H54 (cell line): ENCODE measurements at places on chromosomes 11 and 22.
A peak's percentile ranks its signal among the peaks of the same experiment; 100 is the strongest.

- DNase-seq: no peak
Measured at GRCh38 chr11:111207213-111207612, 38.3 kb upstream of the POU2AF2 start.

- DNase-seq: no peak
Measured at GRCh38 chr22:49331223-49331815, 496.4 kb downstream of the BRD1 start.

GRCh38 chr22:44192098-44192815 is 11.5 kb downstream of the PARVG start:
- peak; percentile 26 for DNase-seq

DNA sequence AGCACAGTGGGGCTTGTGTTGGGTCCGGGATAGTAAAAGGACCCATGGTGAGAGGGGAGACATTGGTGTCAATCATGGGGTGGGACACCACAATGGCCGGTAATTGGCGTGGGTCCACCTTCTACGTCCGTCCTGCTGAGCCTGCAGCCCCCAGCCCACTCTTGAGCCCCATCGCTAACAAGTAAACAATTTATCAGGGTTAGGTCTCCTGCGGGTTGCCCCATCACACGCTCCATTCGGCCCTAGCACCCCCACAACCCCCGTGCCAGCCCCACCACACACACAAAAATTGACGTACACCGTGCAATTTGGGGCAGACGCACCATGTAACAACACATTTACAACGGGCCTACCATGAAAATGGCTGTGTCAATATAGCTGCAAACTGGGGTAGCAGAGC is 86.5 kb upstream of the HTATIP2 start:
- DNase-seq: no peak

DNA sequence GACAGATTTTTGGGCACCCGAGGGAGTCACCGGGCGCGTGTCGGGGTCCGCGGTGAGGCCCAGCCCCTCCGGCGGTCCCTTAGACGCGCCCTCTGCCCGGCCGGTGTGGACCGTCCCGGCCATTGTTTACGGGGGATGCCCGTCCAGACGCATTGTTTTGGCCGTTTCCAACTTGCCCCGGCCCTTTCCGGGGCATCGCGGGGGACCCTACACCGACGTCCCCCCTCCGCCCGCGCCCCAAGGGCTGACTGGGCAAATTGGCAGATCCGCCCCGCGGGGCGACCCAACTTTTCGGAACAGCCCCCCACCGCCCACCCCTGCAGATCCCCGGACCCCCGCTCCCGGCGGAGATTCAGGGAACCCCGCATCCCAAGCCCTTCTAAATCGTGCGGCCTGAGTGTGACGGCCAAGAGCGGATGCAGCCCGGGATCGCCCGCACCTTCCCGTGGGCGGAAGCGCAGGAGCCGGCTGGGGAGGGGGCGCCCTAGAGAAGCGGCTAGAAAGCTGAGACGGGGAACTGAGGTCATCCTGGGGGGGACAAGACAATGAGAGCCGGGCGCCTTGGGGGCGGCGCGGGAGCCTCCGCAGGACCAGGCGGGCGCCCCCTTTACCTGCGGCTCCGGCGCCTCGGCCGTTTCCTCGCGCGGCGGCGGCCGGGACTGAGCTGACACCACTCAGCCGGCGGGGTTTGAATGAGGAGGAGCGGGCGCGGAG is 17.1 kb upstream of the CCT8L2 start:
- DNase-seq: no peak

DNA sequence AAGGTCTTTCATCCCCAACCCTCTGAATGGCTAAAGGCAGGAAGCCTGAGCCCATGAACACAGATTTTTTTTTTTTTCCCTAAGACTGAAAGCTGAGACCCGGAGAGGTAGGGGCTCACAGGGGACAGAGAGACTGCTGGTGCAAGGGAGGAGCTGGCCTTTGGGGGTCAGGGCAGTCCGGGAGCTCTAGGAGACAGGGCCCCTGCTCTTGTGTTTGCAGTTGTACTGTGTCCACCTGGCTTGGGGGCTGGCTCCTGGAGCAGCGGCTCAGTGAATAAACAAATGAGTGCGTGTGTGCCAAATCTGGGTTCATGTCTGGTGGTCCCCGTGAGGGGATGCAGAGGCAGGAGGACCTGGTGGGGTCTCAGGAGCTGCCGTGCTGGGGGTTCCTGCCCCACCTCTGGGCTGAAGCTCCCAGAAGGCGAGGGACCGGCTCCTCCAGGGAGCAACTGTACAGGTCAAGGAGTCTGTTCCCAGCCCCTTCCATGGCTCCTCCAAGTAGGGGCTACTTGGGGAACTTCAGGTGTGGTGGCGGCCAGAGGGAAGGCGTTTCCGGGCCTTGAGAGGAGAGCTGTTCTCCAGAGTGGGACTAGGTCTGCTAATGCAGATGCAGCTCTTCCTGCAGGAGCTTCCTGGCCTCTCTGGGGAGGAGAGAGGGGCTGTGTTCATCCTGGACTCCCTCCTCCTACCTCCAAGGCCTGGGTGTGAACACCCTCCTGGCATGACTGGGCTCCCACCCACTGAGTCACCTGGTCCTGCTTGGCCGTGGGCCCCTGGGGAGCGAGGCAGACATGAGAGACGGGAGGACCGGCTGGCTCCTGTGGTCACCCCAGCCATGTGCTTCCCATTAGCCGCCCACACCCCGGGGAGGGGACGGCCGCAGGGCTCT is 57.6 kb downstream of the FBXO7 start:
- DNase-seq: peak; percentile 55

- DNase-seq: no peak
Measured at GRCh38 chr11:102989379-102990047, 34.0 kb upstream of the MMP13 start.

DNA sequence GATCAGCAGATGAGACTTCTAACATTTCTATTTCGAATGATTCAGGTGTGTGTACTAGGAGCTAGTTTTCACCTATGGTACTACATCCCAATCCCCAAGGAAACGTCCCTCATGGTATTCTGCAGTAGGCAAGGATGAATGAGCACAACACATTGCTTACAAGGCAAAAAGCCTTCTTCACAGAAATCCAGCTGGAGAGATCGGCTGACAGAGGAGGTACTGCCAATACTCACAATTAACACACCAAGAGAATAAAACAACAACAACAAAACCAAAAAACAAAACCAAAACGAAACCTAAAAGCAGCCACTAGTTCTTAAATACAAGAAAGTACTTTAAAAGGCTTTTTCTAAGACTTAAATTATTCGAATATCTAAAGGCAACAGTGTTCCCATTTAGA is 101.4 kb downstream of the PICALM start:
- no peak for DNase-seq

DNA sequence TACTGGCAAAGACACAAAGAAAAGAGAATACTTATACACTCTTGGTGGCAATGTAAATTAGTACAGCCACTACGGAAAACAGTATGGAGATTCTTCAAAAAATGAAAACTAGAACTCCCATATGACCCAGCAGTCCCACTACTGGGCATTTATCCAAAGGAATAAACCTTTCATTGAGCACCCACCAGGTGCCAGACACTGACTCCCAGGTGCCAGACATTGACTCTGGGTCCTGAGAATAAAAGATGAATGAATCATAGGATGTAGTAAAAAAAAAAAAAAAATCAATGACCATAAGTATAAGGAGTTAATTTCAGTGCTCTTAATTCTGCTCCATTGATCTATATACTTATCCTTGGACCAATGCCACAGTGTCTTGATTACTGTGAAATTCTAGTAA is 28.2 kb downstream of the HEPHL1 start:
- DNase-seq: no peak

DNA sequence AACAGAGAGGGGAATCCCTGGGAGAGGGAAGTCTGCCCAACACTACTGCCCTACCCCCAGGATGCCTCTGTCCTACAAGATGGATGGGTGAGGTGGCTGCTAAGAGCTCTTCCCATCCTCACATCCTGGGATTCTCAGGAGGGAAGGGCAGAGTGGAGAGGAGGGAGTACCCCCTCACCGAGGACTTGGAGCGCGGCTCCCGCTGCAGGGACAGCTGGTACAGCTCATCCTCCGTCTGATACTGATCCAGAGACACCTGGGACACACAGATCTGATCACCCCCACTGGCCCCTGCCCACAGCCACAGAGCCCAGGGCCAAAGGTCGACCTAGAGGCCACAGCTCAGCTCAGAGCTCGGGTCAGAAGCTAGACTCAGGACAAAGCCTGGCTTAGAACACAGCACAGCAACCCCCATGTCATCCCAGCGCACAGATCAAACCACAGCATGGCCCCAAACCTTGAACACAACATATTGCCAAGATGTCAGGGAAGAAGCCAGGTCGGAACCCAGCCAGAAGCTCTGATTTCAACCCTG is 8.2 kb downstream of the RASGRP2 start:
- DNase-seq: no peak

DNA sequence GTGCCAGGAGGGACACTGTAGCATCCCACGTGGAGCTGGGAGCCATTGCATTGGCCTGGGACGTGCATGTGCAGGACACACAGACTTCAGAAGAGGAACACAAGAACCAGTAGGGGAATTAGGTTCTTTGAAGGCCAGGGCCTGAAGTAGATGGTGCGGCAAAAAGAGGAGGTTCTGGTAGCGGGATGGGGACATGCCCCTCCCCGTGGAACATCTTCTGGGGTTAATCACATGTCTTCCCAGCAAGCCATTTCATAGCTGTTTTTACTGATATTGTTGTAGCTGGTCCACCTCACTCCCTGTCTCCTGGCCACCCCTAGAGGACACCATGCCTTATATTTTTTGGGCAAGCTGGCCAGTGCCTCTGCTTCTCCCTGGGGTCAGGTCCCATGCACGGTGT is 74.3 kb downstream of the SCN3B start:
- DNase-seq: no peak

- no peak for DNase-seq
Measured at GRCh38 chr11:12426176-12426575, 48.8 kb downstream of the PARVA start.

DNA sequence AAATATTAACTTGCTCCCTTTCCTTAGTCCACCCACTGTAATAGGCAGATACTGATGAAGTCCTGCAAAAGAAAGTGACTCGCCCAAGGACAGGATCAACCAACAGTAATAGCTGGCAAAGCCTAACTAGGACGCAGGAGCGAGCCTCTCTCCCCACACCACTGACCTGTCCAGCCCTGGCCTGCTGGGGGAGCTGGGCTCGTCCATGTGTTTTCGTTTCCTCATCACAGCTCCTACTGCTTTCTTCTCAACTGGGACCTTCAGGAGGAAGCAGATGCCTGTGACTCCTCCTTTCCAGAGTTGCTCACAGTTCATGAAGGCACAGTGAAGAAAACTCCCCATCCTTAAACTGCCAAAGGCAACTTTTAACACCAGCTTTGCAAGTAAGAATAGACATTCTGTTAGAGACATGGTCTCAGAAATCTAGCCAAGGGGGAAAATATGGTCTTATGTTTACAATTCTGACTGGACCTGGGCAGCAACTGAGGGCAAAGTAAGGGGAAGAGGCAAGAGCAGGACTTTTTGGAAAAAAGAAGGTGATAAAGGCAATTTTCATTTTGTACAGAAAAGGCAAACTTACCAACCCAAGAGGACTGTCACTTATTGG is 11.6 kb upstream of the GPHA2 start:
- DNase-seq: no peak

GRCh38 chr11:120224972-120225909 is 14.4 kb downstream of the OAF start:
- no peak for DNase-seq

DNA sequence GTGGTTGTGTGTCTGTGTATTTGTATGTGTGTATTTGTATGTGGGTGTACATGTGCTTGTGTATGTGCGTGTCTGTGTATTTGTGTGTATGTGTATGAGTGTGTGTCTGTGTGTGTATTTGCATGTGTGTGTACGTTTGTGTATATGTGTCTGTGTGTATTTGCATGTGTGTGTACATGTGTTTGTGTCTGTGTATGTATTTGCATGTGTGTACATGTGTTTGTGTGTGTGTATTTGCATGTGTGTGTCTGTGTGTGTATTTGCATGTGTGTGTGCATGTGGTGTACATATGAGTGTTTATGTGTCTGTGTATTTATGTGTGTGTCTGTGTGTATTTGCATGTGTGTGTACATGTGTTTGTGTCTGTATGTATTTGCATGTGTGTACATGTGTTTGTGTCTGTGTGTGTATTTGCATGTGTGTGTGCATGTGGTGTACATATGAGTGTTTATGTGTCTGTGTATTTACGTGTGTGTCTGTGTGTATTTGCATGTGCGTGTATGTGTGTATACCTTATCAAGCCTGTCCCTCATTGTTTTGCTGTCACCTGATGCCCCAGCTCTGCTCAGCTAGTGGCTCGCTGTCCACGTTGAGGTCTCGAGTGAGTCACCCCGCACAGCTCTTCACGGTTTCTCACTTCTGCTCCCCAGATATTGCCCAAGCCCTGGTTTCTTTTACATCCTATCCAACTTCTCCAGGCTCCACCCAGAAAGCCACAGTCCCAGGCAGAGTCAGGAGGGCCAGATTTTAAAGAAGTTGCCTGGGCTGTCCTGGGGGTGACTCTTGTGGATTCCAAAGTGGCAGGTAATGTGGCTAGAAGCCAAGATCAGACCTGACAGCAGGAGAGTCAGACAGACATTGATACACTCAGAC is 15.2 kb downstream of the MB start:
- DNase-seq: peak; percentile 40

DNA sequence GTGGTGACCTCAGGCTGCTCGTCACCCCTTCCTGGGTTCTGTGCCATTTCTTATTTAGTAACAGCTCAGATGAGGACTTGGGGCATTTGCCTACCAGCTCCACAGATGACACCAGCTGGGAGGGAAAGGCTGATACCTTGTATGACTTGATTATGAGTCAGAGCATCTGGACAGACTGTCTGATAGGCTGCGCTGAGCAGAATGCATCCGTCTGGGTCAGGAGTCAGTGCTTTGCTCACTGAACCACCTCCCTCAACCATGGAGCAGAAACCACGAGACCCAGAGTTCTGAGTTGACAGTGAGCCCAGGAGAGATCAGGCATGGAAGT is 6.8 kb downstream of the ST14 start:
- DNase-seq: peak; percentile 94

- no peak for DNase-seq
Measured at GRCh38 chr11:77503006-77503405, 29.1 kb upstream of the PAK1 start.

DNA sequence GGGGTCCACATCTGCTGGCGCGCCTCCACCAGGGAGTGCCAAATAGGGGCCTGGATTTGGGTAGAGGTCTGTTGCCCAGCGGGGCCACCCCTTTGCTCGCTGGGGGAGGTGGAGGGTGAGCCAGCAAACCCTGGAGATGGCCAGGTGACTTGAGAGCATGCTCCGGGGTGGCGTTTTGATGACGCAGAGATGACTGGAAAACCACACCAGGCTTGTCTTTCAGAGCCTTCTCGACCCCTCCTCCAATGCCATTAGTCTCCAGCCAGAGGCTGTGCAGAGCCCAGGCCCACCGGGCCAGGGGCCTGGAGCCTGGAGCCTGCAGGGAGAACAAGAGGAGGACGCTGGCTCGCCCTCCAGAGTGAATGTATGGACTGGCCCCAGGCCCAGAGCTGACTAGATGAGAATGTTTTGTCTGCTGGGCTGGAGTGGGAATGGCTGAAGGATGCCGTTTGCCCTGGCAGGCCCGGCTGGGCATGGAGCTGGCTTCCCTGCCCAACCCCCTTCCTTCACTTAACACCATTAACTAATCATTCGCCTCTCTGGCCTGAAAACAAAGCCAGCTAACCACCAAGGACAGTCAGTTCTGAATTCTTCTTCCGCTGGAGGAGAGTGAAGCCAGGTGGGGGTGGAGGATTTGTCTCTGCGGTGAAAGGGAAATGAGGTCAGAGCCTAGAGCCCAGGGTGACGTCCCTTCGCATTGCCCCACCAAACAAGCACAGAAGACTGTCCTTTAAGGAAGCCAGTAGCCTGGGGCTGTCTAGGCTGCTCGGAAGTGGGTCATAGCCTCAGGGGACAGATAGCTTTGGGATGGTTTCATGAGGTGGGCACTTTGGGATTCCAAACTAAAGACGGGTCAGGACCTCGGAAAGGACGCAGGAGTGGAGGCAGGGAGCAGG is 1.6 kb upstream of the MCAM start:
- peak; percentile 76 for DNase-seq
